MG63 (cell line): ENCODE measurements at places on chromosomes 6 and 20.
A peak's percentile ranks its signal among the peaks of the same experiment; 100 is the strongest.

- no peak for DNase-seq
These were observed 1.6 kb downstream of the HLA-DQB1 start for GRCh38 chr6:32664827-32665362.

DNA sequence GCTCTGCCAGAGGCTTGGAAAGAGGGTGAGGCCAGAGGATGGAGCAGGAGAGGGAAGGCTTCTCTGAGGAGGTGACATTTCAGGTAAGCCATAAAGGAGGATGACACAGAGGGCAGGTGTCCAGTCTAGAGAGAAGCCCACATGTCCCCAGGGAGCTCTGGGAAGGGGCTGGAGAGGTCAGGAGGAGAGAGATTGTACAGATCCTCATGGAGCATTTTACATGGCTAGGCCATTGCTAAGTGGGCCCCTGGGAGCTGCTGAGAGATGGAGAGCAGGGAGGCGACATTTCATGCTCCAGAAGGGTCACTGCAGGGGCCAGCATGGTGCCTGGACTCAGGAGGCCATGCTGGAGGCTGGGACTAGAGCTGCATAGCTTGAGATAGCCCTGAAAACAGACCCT, 124.5 kb downstream of the TOX2 start:
- no peak for DNase-seq

GRCh38 chr6:44020148-44020547, 107.1 kb downstream of the MRPL14 start:
- peak; percentile 75 for DNase-seq

DNA sequence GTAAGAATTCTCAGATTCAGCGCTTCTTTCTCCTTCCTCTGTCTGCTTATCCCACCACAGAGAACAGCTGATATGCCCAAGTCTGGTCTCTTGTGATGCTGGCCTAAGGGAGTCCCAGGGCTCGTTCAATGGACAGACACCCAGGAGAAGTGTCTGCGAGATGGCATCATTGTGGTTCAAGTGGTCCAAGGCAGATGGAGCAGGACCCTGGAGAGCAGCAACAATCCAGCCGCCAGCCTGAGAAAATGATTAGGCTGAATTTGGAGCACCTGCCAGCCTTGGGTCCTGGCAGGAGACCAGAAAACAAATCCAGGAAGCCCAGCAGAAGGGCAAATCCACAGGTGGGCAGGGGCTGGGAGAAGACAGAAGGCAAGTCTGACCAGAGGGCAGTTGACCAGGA, 145.8 kb downstream of the PTPRT start:
- DNase-seq: no peak

- no peak for DNase-seq
These were observed 105.2 kb upstream of the TRAF3IP2 start for GRCh38 chr6:111710911-111711310.

- no peak for DNase-seq
These were observed 19.1 kb upstream of the SIRPD start for GRCh38 chr20:1576641-1577040.
